DMS79 treated with DMSO at 0.1 percent for 48 hours (cell line): ENCODE measurements at places on chromosomes 16 and 17.

- no peak for DNase-seq
Measured at GRCh38 chr16:83887080-83887479, 11.8 kb upstream of the MLYCD start.

GRCh38 chr16:23482778-23483177, 27.5 kb downstream of the GGA2 start:
- no peak for DNase-seq

DNA sequence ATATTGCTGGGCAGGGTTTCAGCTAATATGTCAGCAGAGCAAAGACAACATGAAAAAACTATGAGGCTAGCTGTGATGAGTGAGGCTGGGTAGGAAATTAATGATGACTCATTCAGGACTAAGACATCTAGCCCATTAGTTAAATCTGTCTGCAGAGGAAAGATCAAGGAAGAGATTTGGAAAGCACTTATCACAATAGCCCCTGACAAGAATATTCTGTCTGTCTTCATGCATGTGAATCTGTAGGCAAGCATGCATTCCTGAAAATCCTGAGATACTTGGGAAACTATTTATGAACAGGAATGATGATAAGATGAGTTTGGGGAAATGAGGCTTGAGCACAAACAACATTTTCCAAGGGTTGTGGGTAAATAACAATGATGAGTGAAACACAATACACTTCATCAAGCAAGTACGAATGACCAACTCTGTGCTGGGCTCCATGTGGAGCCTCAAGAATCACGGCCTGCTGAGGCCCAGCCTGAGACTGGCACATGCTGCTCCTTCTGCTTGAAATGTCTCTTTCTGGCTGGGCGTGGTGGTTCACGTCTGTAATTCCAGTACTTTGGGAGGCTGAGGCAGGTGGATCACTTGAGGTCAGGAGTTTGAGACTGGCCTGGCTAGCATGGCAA, 96.5 kb upstream of the ASIC2 start:
- DNase-seq, result no peak

- DNase-seq, result no peak
Measured at GRCh38 chr17:75447951-75448856, 8.2 kb upstream of the TMEM94 start.

GRCh38 chr17:61478026-61478789, 26.0 kb downstream of the TBX4 start:
- DNase-seq, result no peak

GRCh38 chr16:27424772-27425498, 23.0 kb downstream of the IL21R start:
- no peak for DNase-seq

DNA sequence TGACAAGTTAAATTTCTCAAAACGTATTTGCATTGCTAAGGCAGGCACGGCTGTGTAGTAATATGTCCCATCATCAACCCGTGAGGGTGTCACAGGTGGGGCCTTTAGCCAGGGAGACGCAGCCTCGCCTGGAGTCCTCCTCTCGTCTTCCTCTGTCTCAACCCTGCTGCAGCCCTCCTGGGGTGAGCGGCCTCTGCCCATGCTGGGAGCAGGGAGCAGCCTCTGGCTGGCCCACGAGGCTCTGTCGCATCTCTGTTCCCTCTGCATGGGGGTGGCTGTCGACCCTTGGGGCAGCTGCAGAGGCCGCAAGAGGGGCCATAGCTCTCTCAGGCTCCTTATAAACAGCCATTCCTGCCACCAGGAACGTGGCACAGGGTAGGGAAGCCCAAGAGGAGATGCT, 806 bp upstream of the SMIM5 start:
- no peak for DNase-seq

- no peak for DNase-seq
Measured at GRCh38 chr17:29572691-29573557, 4.4 kb downstream of the TP53I13 start.

GRCh38 chr16:15970743-15971439, 21.5 kb downstream of the ABCC1 start:
- DNase-seq, result no peak

GRCh38 chr17:47986520-47986919, 15.6 kb downstream of the CDK5RAP3 start:
- no peak for DNase-seq

GRCh38 chr16:84659656-84660300, 11.5 kb downstream of the KLHL36 start:
- DNase-seq, result no peak
